ENCODE measurements at places on chromosomes 6 and 20. TPM values are rescaled to one million over a fixed set of nuclear protein-coding genes. Genes with fewer than 3 reads are reported as not detected.

The SRSF12 gene
- 8.6 TPM for total RNA-seq

DNA sequence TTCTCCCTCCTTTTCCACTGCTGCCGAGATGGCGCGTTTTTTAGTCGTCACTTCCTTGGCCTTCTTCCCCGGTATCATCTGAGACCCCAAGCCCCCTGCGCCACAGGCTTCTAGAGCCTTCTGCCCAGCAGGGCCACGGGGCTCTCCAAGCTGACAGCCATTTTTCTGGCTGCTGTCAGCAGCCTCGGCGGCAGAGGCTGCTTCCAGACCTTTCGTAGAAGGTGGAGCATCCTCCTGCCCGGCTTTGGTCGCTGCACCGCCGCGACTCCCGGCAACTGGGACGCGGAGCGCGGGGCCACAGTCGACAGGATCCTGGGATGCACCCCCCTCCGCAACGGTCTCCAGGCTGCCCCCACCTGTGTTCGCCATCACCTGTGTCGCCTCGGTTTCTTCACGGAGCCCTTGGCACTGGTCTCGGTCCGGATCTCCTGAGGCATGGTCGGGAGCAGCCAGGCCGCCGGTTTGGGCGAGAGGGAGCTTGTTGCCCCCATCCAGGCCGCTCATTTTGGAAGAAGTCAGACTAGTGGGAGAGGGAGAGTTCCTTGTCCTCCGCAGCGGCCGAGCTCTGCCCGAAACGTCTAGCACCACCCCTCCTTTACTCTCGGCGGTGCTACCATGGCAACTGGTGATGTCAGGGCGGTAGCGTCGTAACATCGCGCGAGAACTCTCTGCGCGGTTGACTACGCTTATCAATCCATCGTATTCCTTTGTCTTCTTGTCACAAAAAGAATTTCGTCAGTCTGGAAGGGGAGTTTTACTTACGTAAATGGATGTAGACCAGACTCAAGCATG is at the start of gene TSPYL4:
TSPYL4 (minus strand) TSS at position 571 of the 792 bp plus-strand sequence; CDS start at position 504, 67 bp downstream.
- DNase-seq = peak; percentile 97

The TSHZ2 gene
- 35.0 TPM for total RNA-seq

The MOG gene
- not detected for total RNA-seq
